ENCODE measurements at places on chromosomes 3 and 15.

DNA sequence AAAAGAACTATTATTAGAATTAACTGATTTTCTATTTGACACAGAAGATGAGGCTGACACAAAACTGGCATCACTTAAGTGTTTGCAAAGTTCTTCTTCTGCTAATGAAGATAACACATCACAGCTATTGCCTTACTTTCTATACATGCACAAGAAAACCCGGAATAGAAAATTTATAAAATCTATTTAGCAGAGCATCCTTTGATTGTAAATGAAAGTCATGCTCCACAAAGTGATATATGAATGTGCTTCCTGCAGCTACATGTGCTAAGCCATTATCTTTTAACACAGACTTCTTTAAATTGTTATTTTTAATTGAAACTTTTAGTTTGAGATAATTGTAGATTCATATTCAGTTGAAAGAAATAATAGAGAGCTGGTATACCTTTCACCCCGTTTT lies 27.0 kb downstream of the DENND4A start:
- DNase-seq = no peak

DNA sequence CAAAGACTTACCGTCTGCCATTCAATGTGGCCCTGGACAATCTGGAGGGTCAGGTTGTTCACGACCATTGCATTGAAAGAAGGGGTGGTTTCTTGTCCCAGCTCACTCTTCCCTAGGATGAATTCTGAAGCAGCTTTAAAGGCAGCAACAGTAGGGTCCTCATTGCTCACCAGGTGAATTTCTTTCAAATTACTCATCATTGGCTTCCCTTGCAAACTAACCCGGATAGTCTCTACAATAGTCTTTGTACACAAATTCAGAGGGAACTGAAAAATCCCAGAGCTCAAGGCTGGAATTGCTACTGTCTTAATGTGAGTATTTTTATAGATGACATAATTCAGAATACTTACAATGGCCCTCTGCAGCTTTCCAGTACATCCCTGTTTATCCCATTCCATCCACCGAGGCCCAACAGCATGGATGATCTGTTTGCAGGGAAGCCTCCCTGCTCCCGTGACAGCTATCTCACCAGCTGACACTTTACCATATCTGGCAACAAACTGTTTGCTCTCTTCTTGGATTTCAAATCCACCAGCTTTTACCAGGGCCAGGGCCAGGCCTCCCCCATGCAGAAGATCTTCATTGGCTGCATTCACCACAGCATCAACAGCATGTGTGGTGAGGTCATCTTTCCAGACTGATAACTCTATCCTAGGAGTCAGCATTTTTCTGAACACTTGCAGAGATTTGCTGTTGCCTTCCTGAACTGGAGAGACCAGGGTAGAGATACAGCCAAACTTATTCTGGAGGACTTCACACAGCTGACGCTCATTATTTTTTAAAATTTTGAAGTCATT lies 8.6 kb downstream of the PARP9 start:
- no peak for DNase-seq

GRCh38 chr3:151377768-151378385 lies 6.7 kb downstream of the P2RY12 start:
- no peak for DNase-seq

DNA sequence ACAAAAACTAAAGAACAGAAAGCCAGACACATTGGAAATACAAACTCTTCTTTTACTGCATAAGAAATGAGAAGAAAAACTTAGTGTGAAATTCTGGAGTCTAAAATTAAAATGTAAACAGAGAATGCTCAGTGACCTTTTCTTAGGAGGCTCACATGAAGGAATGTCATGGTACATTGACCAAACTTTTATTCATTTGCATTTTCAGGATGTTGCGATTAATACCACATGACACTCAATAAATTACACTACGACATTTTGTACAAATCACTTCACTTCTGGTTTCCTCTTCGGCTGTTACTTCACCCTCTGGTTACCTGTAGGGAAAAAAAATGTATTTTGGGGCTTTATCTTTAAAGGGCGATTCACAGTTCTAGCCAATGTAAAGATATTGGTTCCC lies 56.4 kb upstream of the ACTC1 start:
- no peak for DNase-seq

- peak; percentile 43 for DNase-seq
Observed at GRCh38 chr3:143970773-143971358, 757 bp upstream of the DIPK2A start.

GRCh38 chr3:42518800-42519567 lies 16.5 kb downstream of the VIPR1 start:
- DNase-seq = no peak

DNA sequence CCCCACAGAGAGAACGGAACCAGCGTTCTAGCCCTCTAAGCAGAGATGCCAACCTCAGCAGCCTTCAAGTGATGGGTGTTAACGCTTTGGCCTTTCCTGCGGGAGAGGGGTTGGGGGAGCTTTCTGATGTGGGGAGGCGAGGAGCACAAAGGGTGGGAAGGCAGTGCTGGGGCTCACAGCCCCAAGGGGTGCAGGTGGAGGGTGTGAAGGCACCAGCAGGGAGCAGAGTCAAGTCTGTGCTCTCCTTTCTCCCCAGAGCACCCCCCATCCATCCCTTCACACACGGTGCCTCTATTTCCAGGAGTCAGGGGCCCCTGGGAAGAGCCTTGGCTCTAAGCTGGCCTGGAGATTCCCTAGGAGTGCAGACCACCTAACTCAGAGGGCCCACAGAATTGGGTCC lies 4.1 kb downstream of the C15orf62 start:
- DNase-seq = no peak

GRCh38 chr3:130743354-130743753 lies 3.3 kb downstream of the PIK3R4 start:
- DNase-seq = no peak

DNA sequence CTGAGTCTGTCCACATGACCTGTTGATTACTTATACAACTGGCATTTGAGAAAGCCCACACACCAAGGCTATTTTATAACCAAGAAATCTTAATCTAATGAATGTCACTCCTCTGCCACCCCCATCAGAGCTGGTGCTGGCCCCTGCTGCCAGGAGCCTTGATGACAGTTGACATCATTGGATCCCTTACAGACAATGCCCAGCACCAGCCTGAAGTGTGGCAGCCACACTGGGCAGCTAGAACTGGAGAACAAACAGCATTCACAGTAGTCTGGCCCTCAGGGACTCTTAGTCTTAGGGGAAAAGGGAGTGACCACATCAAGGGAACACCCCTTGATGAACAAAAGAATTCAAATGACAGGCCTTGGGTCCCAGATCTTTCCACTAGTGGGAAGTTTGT lies 840.6 kb downstream of the EPHA3 start:
- DNase-seq = no peak

DNA sequence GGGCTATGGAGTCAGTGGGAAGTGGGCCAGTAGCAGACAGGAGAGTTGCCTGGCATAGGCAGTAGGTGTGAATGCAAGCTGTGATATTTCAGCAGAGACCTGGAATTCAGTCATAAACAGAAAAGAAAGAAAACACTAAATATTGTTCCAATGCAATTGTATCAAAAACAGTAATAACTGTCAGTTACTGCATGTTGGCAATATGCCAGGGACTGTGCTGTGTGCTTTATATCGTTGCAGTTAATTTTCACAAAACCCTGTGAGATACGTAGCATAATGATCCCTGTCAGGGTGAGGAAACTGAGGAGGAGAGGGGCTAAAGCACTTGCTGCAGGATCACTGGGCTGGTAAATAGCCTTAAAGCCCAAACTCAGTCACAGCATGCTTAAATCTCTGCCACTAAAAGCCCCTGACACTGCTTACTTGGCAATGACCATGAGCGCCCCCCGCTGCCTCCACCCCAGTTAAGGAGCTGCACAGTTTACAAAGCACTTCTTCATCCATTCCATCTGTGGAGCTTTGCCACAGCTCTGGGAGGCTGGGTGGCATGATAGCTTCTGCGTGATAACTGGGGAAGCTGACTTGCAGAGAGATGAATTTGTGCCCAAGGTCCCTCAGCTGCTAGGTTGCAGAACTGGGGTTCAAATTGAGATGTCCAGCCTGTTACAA lies 3.9 kb downstream of the SLC6A1 start:
- no peak for DNase-seq

DNA sequence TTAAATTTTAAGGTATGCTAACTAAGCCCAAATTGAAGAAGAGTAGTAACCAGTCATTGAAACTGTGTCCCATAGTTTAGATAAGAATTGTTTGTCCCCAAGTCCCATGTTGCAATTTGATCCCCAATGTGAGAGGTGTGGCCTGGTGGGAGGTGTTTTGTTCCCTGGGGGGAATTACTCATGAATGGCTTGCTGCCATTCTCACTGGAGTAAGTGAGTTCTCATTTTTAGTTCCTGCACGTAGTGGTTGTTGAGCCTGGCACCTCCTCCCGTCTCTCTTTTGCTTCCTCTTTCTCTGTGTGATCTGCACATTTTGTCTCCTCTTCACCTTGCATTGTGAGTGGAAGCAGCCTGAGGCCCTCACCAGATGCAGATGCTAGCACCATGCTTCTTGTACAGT lies 1271.0 kb downstream of the NSUN3 start:
- no peak for DNase-seq

DNA sequence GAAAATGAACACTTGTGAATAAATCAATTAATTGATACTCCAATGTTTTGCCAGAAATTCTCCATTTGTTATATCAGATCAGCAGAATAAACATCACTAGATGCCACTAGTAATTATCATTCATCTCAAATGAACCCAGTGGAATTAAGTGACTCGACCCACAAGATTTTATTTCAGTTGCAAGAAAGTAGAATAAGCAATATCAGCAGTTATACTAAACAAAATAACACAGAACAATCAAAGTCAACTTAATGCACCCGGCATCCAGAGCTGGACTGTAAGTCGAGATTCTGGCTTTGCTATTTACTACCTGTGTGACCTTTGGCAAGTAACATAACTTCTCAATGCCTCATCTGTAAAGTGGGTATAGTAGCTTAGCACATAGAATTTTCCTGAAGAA lies 256.5 kb downstream of the MEIS2 start:
- no peak for DNase-seq

DNA sequence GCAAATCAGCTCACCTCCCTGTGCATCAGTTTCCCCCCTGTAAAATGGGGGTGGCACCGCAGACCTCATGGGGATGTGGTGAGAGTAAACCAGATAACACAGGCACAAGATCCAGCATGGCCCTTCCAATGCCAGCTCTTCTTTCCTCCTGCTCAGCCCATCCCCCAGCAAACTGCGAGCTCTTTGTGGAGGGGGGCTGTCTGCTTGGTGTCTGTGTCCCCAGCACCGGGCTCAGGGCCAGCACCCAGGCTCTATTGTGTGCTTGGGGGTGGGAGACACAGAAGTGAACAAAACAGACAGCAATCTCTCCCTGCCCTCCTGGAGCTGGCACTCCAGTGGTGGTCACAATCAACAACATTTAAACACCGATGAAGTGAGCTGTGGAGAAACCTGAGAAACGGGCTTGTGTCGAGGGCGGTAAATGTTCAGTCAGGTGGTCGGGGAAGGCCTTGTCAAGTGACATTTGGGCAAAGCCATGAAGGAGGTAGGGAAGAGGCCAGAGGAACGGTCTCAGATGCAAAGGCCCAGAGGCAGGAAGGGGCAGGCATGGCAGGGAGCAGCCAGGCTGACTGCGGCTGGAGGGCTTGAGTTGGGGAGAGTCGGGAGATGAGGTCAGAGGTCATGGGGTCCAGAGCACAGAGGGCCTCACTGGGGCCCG lies 28.4 kb downstream of the GRIP2 start:
- no peak for DNase-seq

- peak; percentile 65 for DNase-seq
Observed at GRCh38 chr15:51681303-51681963, at the start of gene SCG3. Gene SCG3 (plus strand): TSS chr15:51681503. CDS start chr15:51681756, 253 bp downstream.

DNA sequence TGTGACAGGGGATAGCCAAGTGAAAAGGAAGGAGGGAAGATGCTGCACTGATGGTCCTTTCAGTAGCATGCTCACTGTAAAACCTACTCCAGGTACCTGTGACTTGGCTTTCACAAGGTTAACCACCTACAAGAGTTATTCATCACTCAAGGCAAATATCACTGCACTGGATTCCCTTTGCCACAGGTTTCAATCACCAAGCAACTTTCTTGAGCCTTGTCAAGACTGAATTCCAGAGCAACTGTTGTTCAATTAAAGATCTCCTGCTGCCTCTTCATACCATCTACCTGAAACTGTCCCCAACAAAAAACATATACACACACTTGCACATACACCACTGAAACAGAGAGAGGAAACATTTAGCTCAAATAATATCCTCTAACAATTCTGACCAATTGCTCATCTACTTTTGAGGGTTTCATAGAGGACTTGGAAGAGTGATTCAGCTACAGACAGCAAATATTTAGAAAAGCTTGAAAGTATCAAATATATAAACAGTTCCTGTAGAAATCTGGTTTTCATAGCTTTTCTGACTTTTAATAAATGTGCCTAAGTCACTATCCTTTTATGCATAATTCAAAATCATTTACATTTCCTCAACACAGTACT lies 6.5 kb downstream of the IGF2BP2 start:
- no peak for DNase-seq

DNA sequence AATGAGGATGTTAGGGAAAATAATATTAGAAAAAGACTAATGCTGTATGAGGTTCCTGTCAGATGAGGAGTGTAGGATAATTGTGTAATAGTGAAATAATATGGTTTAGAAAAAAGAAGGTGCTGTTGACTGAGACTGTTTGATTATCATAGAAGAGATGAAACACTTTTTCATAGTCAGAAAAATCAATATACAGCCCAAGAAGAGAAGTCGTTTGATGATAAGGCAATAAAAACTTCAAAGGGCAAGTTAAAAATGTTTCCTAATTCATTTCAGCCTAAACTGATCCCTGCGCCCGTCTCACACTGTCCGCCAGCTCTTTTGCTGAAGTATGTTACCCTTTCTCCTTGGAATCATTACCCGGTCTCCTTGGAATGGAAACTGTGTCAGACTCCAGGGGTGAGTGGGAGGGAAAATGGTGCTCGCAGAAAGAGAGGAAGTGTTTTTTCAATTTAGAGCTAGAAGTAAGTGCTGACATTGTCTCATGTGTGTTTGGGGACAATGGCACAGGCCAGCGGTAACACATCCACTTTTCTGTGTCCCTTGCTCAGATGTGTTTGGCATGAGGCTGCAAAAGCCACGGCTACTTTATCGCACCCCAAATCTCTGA lies 23.6 kb downstream of the DUT start:
- DNase-seq = no peak

- DNase-seq = no peak
Observed at GRCh38 chr15:94670438-94671034, 439.2 kb downstream of the MCTP2 start.

GRCh38 chr3:83321891-83322290 lies 1560.4 kb upstream of the GBE1 start:
- DNase-seq = no peak

Measured in stimulated activated effector memory CD8-positive, alpha-beta T cell treated with anti-CD3 and anti-CD28 coated beads, Interleukin-12 subunit alpha, Interleukin-12 subunit beta, amount 100 ng/mL, for 72 hours (primary cell).